Stimulated activated CD4-positive, alpha-beta T cell treated with anti-CD3 and anti-CD28 coated beads, Interleukin-2, amount 100 ng/mL, for 24 hours (primary cell): ENCODE measurements at places on chromosomes 12 and 14.

DNA sequence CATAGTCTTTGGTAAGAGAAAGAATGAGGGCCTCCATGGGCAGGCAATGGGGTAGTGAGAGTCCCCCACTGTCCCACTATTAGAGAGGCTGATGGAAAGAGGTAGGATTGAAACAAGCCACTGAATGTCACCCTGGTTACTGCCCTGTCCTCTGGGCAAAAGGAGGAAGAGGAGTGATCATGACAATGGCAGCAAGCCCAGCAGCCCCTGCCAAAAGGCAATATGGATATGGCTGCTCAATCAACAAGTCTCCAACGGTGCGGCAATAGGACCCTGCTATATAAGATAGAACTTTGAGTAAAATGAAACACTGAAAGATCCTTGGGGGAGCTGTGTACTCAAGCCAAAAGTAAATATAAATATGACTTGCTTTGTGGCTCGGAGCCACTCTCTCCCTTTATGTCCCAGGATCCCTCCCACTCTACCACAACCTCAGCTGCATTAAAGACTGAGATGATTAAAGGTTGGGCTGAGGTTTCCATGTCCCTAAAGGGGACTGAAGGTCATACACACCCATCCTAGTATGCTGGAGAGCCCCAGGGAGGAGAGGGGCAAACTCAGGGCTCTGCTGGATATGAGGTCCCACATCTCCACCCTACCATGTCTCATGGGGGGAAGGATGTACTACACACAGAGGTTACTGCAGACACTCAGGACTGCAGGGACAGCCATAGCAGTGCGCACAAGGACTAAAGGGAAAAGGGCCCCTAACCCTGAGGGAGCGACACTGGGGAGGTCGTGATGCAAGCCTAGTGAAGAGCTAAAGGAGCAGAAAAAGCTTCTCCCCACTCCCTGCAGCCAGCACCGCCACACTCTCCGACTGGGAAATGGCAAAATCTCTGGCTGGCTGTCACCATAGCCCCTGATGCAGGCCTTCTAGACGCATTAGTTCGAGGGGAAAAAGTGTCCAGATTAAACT, 5.9 kb downstream of the POMT2 start:
- DNase-seq = no peak

- peak; percentile 44 for DNase-seq
Measured at GRCh38 chr12:57759360-57759980, 4.6 kb downstream of the MARCHF9 start.

DNA sequence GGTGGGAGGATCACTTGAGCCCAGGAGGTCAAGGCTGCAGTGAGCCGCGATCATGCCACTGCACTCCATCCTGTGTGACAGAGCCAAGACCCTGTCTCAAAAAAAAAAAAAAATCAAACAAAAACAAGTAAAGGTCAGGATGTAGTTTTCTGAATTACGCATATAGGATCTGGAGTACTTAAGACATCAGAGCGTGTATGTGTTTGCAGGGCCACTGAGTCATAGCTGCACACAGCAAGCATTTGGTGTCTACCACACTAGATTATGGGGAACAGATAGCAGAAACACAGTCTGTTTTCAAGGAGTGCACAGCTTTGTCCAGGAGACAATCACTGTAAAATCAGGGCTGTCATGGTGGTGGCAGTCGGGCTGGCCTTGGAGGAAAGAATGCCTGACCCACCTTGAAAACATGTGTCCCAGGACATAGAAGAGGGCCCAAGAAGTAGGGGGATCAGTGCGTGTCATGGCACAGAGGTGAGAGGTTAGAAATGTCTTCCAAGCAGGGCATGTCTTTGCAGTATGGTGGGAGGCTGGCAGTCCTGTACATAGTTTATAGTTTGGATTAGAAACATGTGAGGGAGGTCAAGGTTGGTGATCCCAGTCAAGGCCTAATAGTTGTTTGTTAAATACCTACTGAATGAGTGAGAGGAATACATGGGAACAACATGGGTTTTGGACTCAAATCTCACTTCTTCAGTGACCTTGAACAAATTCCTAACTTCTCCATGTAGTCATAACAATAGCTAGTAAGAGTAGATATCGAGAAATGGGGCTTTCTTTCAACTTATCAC, 23.6 kb upstream of the C12orf71 start:
- no peak for DNase-seq

- peak; percentile 86 for DNase-seq
Measured at GRCh38 chr14:99729991-99730875, 46.1 kb downstream of the CYP46A1 start.

- DNase-seq = no peak
Measured at GRCh38 chr14:69882116-69882864, 3.1 kb downstream of the SMOC1 start.

DNA sequence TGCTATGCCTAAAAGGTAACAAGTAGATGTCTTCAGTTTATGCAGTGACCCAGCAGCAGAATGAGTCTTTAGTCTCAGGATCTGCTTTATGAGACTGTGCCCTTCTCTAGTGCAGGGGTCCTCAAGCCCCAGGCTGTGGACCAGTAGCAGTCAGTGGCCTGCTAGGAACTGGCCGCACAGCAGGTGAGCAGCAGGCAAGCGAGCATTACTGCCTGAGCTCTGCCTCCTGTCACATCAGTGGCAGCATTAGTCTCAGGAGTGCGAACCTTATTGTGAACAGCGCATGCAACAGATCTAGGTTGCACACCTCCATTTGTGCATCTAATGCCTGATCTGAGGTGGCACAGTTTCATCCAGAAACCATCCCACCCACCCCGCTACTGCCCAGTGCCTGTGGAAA, 38.4 kb downstream of the LRP6 start:
- no peak for DNase-seq

DNA sequence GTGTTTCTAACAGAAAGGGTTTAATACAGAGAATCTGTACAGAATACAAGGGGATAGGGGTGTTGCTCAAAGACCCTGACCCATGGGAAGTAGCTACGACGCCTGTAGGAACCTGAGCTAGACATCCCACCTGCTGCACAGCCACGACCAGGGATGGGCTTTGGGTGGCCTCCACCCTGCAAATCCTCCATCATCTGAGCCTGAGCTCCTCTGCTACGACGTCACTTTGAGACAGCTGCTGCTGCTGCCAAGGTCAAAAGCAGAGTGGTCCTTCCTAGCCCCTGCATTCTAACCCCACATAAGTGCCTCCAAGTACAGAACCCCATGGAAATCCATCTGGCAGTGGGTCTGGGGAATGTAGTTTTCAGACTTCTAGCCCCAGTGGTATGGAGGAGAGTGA, 43.8 kb downstream of the JAG2 start:
- DNase-seq = no peak

- DNase-seq = no peak
Measured at GRCh38 chr12:26340649-26341048, 145.3 kb downstream of the SSPN start.

- DNase-seq = no peak
Measured at GRCh38 chr12:94557746-94558295, 92.5 kb downstream of the TMCC3 start.
